Fibroblast of skin of right biceps (primary cell): ENCODE measurements at places on chromosomes 3 and 15.

GRCh38 chr3:56620371-56620770, 62.7 kb downstream of the TASOR start:
- no peak for DNase-seq

GRCh38 chr3:177835008-177835407, 637.7 kb upstream of the TBL1XR1 start:
- peak; percentile 98 for DNase-seq

DNA sequence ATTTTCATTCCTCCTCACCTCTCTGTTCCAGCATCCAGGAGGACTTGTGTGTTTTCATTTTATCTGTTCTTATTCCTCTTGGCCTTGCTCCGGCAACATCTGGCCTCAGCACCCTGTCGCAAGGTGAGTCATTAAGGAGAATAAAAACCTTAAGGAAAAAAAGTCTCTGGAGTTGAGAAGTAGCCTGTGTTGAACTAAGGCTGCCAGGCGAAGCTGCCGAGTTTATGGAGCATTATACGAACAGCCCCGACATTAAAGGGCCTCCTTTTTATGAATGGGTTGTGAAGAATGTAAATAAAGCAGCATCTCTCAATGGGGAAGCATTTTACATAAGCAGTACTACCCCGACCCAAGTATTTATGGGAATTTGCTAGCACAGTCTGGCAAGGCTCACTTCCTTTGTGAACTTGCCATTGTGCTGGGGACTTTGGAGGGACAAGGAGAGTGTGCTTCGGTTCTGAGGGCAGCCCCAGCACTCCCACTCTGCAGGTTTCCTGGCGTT, 4.7 kb downstream of the BAHD1 start:
- DNase-seq = peak; percentile 47

GRCh38 chr3:37228749-37229148, 54.4 kb upstream of the LRRFIP2 start:
- DNase-seq = no peak

GRCh38 chr15:76169018-76169417, 109.2 kb downstream of the TMEM266 start:
- no peak for DNase-seq

- DNase-seq = no peak
Observed at GRCh38 chr3:39801216-39801615, 8.2 kb upstream of the MYRIP start.

GRCh38 chr3:119494597-119494996, 3.8 kb upstream of the TIMMDC1 start:
- no peak for DNase-seq

- peak; percentile 33 for DNase-seq
Observed at GRCh38 chr3:29610781-29611180, 329.9 kb downstream of the RBMS3 start.

DNA sequence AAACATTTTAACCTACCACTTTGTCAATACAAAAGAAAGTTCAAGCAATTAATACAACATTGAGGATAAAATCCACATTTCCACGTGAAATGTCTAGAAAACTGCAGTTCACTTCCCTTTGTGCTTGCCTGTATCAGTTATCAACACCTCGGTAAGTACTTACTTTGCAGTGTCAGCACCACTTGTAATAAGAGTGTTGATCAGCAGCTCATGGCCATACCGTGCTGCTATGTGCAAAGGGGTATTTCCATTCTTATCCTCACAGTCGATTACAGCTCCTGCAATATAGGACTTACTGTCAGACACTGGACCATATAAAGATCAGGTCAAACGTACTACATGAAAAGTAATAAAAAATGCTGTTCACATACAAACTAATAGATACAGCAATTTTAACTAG, 84.4 kb downstream of the ANKRD28 start:
- DNase-seq = no peak

DNA sequence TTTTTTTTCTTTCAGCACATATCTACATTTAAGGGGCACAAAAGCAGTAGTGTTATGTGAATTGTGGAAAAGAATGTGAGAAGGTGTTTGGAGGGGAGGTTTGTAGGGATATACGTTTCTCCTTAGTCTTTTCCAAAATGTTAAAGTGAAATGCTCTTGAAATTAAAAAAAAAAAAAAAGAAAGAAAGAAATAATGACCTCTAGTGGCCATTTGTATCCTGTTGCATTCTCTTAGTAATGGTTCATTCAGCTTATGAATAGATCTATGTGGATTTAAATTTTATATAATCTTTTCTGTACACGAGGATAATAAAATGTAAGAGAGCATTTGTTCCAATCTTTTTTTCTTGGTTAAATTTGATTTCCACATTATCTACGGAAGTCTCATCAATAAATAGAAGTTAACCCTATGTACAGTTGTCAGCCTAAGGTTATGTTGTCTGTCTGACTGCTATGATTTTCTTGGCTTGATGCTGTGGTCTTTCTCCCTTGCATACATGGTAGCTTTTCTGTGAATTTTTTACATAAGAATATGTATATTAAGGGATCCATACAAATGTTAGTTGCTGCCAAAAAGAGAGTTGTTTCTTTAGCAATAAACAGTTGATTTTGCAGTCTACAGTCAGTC, 1.7 kb downstream of the P2RY13 start:
- DNase-seq = peak; percentile 38

DNA sequence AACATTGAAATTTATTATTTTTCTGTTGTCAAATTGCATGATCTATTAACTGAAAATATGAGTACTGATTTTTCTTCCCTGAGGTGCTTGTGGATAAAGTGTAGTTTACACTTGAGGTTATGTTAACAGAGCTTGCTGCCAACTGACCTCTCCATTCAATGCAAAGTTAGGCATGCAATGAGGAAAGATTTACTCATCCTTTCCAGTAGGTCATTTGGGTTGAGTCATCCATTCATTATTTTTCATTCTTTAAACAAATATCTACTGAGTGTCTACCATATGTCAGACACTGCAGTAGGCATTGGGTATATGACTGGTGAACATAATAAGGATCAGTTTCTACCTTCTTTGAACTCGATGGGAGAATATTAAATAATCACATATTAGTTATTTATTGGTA, 604.1 kb downstream of the EDEM1 start:
- peak; percentile 29 for DNase-seq

DNA sequence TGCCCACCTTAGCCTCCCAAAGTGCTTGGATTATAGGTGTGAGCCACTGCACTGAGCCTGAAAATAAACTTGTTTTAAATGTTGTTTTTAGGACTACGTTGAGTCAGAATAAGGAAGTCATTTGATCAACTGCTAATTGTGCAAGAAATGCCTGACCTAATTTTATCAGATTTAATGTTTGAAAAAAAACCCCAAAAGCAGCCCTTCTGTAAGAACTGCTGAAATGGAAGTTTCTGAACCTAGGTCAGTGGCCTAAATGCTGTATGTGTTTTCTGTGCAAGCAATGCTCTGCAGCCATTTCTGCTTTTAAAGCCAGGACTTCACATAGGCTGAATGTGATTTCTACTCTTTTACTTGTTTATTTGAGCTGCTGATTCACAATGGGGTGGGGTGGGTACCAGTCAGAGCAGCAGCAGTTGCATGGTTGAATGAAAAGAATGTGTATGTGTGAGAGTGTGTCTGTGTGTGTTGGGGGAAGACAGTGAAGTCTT, 6.6 kb downstream of the GPX1 start:
- DNase-seq = peak; percentile 85

DNA sequence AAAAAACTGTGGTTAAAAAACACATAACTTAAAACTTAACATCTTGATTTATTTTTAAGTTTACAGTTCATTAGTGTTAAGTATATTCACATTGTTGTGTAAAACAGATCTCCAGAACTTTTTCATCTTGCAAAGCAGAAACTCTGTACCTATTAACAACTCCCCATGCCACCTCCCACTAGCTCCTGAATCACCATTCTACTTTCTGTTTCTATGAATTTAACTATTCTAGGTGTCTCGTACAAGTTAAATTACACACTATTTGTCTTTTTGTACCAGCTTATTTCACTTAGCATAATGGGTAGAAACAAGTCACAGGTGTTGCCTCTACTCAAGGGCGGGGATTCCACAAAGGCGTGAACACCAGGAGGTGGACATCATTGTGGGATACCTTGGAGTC, 43.2 kb downstream of the CRTC3 start:
- no peak for DNase-seq

DNA sequence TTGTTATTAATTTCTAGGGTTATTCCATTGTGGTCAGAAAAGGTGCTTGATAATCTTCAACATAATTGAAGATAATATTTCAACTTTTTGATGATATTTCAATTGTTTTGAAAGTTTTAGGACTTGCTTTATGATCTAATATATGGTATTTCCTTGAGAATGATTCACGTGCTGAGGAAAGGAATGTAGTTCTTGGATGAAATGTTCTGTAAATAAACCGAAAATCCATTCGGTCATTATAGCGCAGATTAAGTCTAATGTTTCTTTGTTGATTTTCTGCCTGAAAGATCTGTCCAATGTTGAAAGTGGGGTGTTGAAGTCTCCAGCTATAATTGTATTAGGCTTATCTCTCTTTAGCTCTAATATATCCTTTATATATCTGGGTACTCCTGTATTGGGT, 617.5 kb upstream of the NECTIN3 start:
- no peak for DNase-seq

GRCh38 chr15:71116942-71117341, 1.7 kb downstream of the THSD4 start:
- DNase-seq = no peak

GRCh38 chr3:171824824-171825221, 14.5 kb upstream of the PLD1 start:
- DNase-seq = peak; percentile 36

DNA sequence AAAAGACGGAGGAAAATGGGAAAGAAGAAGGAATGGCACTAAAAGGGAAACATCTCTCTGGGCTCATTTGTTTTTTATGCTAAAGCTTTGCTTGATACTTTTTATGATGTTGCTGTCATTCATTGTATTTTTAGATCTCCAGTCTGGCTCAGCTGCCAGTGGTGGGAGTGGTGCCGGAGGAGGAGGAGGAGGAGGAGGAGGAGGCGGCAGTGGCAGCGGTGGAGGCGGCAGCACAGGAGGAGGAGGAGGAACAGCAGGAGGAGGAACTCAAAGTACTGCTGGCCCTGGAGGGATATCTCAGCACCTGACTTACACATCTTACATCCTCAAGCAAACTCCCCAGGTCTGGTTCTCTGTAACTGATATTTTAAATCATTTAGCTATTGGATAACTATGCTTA, 49.6 kb downstream of the MAP6D1 start:
- DNase-seq = no peak

- no peak for DNase-seq
Observed at GRCh38 chr3:50172626-50173220, 17.6 kb downstream of the SEMA3F start.

DNA sequence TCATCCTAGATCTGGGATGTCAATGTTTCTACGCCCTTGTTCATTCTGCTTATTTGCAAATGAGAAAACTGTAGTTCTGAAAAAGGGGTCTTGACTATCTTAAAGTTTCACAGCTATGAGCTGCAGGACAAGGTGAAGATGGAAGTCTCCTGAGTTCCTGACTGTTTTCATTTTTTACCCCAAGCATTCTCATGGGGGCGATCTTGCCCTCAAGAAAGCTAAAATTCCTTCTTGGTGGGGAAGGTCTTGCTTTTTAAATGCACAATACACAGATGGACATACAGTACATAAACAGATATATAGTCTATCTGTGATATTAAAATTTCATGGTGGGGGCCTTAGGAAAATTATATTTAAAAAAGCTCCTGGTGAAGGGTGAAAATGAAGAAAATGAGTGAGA, 32.4 kb downstream of the MASP1 start:
- no peak for DNase-seq

- DNase-seq = no peak
Observed at GRCh38 chr15:66076591-66077319, 176.8 kb downstream of the MEGF11 start.

DNA sequence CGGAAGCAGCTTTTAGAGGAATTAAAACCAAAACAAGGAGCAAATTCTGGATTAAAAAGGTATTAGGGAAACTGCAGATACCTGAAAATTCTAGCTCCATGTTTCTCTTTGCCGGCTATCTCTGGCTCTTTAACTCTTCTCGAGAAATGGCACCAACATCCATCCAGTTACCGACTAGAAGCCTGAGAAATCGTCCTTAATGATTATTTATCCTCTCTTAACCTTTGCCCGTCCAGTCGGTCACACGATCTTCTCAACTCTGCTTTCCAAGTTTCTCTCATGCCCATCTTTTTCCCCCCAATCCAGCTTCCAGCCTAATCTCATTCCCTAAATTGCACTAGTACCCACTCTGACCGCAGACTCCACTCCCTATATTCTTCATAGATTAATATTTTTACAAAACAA, 596 bp upstream of the SGO1 start:
- no peak for DNase-seq

GRCh38 chr3:10771486-10772270, 44.4 kb upstream of the SLC6A11 start:
- no peak for DNase-seq

DNA sequence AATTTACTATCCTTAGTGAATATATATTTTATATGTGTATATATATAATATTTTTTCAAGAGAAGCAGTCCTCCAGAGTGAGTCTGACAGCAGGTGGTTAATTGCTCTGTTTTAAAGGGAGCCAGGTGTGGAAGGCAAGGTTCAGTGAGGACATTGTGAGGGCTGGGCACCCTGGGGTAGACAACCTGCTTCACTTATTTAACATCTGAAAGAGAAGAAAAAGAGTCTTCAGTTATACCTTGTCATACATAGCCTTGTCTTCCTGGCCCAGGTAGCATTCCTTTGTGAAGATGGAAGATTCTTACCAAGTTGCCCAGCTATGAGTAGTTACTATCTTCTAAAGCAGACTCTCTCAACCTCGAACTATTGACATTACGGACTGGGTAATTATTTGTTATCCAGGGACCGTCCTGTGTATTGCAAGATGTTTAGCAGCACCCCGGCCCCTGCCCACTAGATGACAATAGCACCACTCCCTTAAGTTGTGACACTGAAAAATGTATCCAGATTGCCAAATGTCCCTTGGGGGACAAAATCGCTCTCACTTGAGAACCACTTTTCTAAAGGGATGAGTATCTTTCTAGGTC, 336.0 kb upstream of the TRIM42 start:
- DNase-seq = no peak

DNA sequence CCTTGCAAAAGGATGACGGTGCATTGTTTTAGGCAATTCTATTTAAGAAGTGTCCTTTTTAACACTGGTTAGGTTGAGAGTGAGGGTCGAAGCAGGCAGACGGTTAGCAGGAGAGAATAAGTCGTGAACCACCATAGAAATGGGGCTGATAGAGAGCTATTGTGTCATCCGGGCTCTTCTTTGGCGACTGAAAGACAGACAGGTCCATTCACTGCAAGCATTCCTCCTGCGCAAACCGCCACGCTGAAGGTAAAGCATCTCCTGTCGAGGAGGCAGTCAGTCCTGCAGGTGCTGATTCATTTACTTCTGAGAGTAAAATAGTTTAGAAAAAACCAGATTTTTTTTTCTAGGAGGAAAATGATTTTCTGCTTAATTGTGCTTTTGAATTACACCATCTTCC, 1002.8 kb upstream of the NR2F2 start:
- no peak for DNase-seq

GRCh38 chr3:160319322-160319721, 79.7 kb downstream of the IFT80 start:
- DNase-seq = no peak

- no peak for DNase-seq
Observed at GRCh38 chr15:88242586-88243555, 13.7 kb downstream of the NTRK3 start.
